Mesenteric fat pad (tissue), 1 donor: ENCODE measurements at places on chromosomes 7 and 10.
A peak's percentile ranks its signal among the peaks of the same experiment; 100 is the strongest.

DNA sequence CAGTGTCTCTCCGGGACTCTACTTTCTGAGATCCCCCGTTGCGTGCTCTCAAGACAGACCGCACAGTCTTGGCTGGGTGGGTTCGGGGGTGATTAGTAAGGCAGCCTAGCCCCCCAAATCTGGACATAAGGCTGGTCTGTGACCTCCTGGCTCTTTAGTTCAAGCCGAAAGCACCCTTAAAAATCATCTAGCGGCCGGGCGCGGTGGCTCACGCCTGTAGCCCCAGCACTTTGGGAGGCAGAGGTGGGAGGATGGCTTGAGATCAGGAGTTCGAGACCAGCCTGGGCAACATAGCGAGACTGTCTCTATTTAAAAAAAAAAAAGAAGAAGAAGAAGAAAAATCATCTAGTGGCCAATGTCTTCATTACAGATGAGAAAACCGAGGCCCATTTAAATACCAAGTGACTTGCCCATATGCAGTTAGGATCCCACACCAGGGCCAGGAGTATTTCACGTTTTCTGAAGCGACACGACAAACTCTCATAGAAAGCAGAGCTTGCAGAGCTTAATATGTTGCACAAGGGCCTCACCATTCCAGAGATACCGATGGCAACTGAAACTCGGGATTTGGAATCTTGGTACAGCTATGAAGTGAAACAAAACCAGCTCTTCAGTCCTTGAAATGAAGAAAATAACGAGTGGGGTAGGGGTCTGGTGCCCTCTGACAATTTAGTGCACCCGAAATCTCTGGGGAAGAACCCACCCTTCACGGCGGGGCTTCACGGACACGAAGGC lies 703 bp upstream of the HILPDA start:
- no peak for DNase-seq

DNA sequence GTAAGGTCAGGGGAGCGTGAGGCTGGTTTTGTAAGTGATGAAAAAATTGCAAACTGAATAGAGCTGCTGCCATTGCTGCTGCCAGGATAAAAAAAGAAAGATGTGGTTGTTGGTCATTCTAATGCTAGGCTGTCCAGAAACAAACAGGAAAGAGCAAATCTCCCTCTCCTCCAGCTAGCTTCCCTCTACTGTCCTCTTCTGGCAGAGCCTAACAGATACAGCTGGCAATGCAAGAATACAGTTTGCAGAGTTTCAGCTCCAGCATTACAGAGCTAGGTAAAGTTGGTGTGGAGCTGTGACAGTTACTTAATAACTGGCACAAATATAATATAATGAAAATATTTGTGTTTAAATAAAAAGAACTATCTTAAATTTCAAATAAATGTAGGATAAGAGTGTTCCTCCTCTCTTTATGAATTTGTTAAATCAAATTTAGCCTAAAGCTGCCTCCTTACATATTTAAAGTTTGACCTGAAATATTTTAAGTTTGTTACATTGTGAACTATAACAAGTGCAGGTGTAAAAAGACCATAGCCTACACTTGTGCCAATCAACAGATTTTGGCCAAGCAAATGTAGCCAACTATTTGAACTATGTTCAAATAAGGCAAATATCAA lies 407.7 kb downstream of the SH2D4B start:
- no peak for DNase-seq

DNA sequence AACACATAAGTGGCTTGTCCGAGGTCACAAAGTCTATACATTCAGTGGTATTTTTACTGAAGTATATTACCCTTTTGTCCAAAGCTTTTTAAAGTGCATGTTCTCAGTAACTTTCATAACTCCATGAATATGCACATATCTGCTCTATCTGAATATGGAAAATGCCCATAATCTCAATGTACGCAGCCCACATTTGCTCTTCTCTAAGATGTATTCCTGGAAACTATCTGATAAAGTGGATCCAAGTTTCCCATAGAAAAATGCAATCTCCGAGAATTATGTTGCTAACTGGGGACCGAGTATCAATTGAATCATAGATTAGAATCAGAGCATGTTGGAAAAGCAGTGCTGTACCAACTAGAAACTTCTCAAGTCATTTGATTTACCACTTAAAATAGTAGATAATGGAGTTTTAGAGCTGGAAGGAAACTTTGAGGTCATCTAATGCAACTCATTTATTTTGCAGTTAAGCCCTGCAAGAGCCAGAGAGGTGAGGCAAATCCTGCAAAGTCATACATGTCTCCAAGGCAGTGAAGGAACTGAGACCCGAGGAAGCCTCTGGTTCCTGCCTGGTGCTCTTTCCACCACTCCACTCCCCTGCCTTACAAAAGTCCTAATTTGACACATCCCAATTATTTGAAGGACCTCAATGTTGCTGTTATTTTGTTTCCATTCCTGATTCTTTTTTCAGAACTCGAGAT lies 69.4 kb downstream of the CYCS start:
- no peak for DNase-seq

- no peak for DNase-seq
Measured at GRCh38 chr10:27679369-27679912, 66.2 kb downstream of the MKX start.

GRCh38 chr10:30751678-30752331 lies 122.3 kb upstream of the LYZL2 start:
- DNase-seq = peak; percentile 94

GRCh38 chr7:26964156-26964808 lies 99.9 kb upstream of the SKAP2 start:
- no peak for DNase-seq

- no peak for DNase-seq
Measured at GRCh38 chr10:15472431-15473395, 101.6 kb upstream of the FAM171A1 start.

- DNase-seq = no peak
Measured at GRCh38 chr7:44114586-44115310, 8.6 kb downstream of the POLD2 start.

DNA sequence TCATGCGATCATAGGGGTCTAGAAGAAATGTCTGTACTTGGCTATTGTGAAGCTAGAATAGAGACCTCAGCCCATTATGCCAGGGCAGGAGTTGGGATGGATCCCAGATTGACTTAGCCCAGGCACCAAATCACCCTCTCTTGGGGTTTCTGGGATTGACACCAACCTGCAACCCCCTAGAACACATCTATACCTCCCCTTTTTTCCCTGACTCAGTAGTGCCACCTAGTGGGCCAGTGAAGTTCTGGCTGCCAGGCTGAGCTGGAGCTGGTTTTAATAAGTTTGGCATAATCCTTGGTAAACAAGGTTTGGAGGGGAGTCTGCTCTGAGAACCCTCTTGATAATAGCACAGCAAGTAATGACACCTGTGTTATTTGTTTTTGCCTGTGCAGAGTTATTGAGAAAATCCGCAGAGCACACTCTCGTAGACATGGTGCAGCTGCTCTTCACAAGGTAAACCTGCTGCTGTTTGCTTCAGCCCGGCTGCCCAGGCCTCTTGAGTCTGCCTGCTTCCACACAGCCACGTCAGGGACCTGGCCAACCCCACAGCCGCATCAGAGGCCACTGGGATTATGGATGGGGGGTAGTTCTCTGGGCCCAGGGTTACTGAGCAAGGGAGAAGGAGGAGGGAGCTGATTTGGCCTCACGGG lies 43.3 kb upstream of the NFKB2 start:
- DNase-seq = no peak
